Left renal pelvis (tissue), 4 donors: ENCODE measurements at places on chromosomes 16 and 17.

DNA sequence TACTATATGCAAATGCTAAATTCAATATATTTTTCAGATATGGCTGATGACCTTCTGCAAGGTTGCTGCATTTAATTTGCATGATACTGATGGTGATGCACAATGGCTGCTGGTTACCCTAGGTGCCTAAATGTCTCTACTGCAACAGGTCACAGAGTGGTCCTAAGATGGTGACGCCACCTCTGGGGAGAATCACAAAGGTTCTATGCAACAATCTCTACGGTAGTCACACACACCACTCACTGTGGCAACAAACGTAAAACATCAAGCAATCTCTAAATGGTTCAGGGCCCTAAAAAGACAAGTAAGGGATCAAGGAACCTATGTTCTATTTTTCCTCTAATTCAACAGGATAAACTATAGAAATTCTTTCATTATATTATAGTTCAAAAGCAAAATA, 293.3 kb downstream of the CEP112 start:
- DNase-seq = no peak

DNA sequence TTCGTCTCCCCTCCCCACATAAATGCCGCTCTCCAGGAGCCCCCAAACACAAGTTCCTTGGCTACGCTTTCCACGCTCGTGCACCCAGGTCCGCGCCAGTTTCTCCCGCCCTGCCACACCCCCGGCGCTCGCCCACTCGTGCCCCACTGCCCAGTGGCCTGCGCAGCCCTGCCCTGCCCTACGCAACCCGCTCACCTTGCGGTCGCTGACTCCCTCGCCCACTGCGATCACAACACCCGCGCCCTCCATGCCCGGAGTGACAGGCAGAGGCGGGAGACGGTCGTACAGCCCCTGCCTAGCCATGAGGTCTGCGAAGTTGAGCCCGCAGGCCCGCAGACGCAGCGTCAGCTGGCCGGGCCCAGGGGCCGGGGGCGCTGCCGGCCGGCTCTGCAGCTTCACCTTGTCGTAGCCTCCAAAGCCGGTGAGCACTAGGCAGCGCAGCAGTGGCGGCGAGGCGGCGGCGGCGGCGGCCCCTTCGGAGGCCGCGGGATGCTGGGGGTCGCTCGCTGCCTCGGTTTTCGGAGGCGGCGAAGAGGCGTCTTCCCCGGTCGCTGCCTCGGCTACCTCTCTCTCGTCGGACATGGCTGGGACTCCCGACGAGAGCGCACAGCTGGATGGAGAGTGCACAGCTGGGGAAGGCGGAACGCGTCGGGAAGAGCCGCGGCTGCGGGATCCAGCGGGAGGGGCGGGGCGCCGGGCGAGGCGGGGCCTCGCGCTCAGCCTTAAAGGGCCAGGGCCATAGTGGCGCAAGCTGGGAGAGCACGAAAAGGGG, at the start of gene VAT1:
TSS of gene VAT1 (minus strand) at position 645 of the 772 bp plus-strand sequence. CDS start at position 582, 63 bp downstream.
- DNase-seq = no peak

DNA sequence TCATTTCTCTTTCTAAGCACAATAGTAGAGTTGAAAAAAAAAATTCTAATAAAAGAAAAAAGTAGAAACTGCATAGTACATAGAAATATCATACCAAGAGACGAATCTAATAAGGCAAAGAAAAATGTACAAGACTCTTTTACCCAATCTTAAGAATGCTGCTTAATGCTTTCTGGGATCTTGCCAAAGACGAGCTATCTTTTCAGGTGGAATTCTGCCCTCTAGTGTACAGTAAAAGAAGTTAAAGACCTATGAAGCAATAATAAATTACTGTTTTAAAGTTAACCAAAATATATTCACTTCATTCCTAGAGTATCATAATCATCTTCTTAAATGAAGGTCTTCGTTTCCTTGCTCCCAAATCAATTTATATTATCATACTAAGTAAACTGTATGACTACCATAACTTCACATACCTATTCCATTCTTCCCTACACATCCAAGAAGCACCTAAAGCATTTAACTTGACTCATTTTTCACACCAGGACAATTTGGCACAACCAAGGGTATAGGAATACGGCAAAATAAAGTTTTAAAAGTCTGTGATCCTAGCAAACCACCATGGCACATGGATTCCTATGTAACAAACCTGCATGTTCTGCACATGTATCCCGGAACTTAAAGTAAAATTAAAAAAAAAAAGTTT, 47.7 kb downstream of the CFDP1 start:
- peak; percentile 49 for DNase-seq

GRCh38 chr17:81338274-81339190, 43.4 kb upstream of the SLC38A10 start:
- no peak for DNase-seq

DNA sequence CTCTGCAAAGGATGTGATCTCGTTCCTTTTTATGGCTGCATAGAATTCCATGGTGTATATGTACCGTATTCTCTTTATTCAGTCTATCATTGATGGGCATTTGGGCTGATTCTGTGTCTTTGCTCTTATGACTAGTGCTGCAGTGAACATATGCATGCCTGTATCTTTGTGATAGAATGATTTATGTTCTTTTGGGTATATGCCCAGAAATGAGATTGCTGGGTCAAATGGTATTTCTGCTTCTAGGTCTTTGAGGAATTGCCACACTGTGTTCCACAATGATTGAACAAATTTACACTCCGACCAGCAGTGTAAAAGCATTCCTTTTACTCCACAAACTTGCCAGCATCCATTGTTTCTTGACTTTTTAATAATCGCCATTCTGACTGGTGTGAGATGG, 60.2 kb upstream of the ADORA2B start:
- no peak for DNase-seq

DNA sequence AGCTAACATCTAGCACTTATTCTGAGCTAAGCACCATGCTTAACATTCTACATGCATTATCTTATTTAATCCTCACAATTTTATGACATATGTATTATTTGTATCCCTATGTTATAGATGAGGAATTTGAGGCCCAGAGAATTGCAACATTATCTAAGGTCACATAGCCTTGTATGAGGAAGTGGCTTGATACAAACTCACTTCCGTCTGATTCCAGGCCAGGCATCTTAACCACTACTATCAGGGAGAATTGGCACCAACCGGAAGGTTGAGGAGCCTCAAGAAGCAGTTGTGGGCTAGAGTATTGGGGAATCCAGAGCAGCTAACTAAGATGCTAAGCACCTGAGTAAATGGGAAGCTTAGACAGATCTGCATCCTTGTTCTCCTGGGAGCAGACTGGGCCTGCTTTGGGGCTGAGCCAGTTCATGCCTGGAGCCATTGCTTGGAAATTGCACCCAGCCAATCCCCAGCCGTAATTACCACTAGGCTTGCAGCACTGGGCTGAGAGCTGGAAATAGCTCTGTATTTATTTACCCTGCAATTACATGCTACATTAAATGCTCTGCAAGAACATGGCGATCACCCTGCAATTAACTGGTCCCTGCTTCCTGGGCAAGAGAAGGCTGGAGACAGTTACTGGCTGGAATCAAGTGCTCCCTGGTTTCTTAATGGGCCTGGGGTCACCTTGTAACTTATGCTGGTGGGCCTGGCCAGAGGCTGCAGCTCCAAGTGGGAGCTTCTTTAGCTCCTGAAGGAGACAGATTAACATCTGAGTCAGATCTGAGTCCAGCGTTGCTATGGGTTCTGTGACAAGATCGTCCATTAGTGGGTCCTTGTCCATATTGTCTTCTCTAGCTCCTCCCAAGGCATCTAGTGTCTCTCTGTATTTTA, 273.1 kb upstream of the CCL2 start:
- peak; percentile 5 for DNase-seq

GRCh38 chr16:66923247-66923731, 2.0 kb downstream of the RRAD start:
- no peak for DNase-seq

DNA sequence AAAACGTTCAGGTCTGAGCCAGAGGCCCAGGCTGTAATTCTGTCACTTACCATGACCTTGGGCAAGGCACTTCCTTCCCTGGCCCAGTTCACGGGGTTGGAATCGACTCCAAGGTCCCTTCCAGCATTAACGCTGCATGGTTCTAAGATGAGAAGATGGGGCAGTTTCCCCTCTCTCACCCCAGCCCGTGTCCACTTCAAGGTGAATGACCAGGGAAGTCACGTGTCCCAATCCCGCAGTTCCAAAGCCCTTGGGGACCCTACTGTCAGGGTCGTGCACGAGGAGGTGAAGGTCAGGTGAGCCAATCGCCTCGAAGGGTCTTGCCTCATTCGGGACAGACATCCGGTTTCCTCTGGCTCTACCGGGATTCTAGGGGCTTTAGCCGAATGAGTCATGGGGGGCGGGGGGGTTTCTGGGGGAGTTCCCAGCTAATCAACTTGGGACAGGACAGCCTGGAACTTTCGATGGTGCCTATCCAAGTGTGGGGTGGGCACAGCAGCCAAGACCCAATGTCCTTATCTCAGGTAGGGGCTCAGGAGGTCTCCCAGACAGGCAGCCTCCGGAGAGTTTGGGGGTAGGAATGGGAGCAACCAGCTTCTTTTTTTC, 762 bp upstream of the CSF3 start:
- no peak for DNase-seq

GRCh38 chr17:57477522-57478362, 221.4 kb downstream of the MSI2 start:
- DNase-seq = no peak

- DNase-seq = no peak
These were observed 528 bp downstream of the ITFG1 start for GRCh38 chr16:47460359-47460710.

DNA sequence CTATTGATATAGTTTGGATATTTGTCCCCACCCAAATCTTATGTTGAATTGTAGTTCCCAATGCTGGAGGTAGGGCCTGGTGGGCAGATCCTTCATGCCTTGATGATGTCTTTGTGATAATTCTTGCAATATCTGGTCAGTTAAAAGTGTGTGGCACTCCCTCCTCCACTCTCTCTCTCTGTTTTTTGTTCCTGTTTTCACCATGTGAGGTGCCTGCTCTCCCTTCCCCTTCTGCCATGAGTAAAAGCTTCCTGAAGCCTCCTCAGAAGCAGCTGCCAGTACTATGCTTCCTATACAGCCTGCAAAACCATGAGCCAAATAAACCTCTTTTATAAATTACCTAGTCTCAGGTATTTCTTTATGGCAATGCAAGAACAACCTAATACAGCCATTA, 47.3 kb downstream of the TOM1L2 start:
- no peak for DNase-seq

GRCh38 chr16:84283314-84284153, 11.1 kb upstream of the WFDC1 start:
- no peak for DNase-seq

GRCh38 chr17:45293413-45294211, 23.2 kb downstream of the MAP3K14 start:
- no peak for DNase-seq

DNA sequence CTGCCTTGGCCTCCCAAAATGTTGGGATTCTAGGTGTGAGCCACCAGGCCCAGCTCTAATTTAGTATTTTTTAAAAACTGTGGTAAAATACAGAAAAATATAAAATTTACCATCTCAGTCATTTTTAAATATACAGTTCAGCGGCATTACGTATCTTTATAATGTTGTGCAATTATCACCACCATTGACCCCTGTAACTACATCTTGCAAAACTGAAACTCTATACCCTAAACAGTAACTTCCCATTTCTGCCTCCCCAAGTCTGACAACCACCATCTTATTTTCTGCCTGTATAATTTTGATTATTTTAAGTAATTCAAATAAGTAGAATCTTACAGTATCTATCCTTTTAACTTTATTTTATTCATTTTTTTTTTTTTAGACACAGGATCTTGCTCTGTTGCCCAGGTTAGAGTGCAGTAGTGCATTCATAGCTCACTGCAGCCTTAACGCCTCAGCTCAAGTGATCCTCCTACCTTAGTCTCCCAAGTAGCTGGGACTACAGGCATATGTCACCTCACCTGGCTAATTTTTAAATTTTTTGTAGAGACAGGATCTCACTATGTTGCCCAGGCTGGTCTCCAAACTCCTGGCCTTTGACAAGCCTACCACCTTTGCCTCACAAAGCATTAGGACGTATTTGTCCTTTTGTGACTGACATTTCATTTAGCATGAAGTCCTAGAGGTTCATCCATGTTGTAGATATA, 10.9 kb upstream of the GGA2 start:
- no peak for DNase-seq

DNA sequence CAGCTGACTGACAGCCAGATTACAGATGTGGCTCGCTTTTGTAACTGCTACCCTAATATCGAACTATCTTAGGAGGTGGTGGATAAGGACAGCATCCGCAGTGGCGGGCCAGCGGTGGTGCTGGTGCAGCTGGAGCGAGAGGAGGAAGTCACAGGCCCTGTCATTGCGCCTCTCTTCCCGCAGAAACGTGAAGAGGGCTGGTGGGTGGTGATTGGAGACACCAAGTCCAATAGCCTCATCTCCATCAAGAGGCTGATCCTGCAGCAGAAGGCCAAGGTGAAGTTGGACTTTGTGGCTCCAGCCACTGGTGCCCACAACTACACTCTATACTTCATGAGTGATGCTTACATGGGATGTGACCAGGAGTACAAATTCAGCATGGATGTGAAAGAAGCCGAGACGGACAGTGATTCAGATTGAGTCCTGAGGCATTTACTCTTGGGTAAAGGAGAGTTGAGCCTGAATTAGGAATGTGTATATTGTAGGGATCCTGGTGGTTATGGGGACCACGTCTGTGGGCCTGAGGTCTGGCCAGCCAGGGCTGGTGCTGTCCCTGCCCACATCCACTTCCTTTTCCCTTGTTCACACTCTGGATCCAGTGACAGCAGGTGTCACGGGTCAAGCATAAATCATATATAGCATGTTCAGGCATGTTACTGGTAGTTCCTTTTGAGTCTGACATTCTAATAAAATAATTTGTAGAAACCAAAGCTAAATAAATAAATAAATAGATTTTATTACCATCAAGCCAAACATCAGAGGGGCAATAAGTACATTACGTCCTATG, 89.0 kb upstream of the SMURF2 start:
- no peak for DNase-seq

GRCh38 chr17:1890758-1891450, 61.1 kb downstream of the RPA1 start:
- DNase-seq = no peak

- DNase-seq = no peak
These were observed 481.4 kb downstream of the XYLT1 start for GRCh38 chr16:16989368-16989767.

DNA sequence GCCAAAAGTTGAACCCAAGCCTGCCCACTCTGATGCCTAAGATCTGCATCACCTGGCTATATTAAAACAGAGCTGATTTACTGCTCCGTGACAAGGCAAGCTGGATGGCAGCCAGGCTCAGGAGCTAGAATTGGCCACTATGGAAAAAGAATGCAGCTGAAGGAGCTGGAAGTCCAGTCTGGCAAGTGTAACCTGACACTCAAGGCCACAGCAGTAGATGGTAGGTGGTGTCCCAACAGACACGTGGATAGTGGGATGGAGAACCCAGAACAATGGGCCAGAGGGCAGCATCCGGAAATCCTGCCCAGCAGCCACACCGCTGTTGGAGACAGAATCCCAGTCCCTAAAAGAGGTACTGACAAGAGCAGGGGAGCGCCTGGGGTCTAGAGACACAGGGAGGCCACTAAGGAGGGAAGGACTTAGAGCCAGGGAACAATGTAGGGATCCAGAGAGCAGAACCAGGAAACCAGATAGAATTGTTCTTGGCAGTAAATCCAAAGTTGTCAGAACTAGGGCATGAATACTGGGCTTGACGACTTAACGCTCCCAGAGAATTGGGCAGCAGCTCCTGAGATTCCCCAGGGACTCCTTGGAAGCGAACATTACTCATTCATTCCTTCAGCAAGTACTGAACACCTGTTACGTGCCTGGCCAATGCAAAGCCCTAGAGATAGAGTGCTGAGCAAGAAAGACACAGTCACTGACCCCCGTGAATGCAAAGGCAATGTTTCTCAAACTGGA, 85.7 kb downstream of the CDYL2 start:
- DNase-seq = no peak

GRCh38 chr16:15897121-15897780, 8.8 kb upstream of the CEP20 start:
- no peak for DNase-seq
